Stimulated activated CD8-positive, alpha-beta memory T cell treated with anti-CD3 and anti-CD28 coated beads, Interleukin-4, amount 100 ng/mL, for 4 hours (primary cell): ENCODE measurements at places on chromosomes 2 and 18.

DNA sequence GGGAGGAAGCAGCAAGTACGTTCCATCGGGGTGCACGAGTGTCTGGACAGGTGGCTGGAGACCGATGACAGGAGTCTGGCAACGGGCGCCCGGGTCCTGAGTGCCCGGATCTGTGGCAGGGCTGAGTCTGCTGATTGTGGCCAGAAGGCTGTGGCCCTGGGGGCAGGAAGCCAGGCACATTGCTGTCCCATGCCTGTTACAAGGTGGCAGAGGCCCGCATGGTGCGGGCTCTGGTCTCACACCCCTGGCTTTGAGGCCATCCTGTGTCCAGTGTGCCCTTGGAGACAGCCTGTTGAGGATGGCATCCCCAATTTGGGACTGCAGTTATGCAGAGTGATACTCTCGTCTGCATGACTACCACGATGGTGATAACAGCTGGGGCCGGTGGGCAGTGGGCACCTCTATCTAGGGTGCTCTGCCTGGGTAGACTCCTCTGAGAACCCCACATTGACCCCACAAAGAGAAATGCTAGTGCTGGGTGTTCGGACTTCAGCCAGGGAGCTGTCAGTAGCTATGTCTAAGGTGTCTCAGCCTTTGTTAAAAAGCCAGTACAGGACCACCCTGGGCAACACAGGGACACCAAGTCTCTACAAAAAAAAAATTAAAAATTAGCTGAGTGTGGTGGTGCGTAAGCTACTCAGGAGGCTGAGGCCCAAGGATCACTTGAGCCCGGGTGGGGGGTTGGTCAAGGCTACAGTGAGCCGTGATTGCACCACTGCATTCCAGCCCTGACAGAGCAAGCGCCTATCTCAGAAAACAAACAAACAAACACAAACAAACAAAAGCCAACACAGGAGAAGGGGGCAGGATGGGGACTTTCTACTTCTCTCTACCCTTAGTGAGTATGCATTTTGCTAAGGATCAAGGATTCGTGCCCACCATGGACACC, 88.3 kb downstream of the RHOB start:
- DNase-seq = no peak

DNA sequence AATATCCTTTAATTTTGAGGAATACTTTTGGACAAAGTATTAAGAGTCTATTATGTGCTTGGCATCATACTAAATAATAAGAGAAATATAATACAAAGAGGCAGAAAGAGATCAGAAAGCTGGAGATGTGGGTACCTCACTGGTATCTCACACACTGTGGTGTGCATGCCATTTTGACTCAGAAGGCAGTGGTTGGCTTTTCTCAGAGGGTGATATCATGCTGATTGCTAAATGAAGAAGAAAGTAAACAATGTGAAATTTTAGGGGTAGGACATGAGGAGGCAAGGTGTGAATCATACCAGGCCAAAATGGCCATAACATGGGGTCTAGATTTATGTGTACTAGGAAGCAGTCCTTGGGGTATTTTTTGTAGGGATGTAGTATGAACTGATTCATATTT, 16.6 kb upstream of the SPOPL start:
- DNase-seq = no peak

DNA sequence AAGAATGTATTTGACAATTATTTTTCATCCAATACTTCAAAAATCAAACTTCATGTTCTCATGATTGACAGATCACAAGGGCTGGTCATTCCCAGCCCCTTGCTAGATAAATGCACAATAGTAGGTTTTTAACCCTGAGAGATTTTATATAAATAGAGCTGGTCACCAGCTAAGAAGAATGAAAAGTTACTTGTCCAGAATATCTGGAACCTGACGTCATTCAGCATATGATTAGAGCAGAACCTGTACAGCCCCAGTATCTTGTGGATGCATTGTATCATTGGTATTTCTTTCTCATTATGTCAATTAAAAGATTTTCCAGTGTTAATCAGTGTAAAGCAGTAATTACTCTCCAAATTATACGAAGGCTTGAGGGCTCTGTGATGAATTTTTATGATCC, 202.8 kb upstream of the RND3 start:
- DNase-seq = no peak

GRCh38 chr18:24031318-24031717, 16.8 kb downstream of the TTC39C start:
- no peak for DNase-seq

DNA sequence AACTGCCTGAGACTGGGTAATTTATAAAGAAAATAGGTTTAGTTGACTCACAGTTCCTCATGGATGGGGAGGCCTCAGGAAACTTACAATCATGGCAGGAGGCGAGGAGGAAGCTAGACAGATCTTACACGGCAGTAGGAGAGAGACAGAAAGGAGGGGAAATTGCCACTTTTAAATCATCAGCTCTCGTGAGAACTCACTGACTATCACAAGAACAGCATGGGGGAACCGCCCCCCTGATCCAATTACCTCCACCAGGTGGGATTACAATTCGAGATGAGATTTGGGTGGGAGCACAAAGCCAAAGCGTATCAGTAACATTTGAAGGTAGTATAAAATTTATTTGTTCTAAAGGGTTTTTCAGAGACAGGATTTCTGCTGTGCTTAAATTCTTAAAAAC, 5.4 kb downstream of the GALM start:
- no peak for DNase-seq

- no peak for DNase-seq
These were observed 7.7 kb downstream of the ZSCAN30 start for GRCh38 chr18:35282353-35282752.
